ENCODE measurements at places on chromosomes 6 and 20.

- DNase-seq = no peak
These were observed 183.4 kb downstream of the ANKRD60 start for GRCh38 chr20:58044931-58045555.

GRCh38 chr20:57585466-57586213 is 24.7 kb downstream of the PCK1 start:
- no peak for DNase-seq

DNA sequence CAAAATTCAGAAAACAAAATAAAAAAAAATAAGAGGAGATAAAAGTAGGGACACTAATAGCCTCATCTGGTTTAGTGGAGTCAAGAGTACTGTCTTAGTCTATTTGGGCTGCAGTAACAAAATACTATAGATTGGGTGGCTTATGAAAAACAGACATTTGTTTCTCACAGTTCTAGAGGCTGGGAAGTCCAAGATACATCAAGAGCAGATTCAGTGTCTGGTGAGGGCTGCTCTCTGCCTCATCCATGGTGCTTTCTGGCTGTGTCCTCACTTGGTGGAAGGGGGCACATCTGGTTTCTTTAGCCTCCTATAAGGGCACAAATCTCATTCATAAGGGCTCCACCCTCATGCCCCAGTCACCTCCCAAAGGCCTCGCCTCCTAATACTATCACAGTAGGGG is 26.0 kb downstream of the NRSN1 start:
- DNase-seq = no peak

DNA sequence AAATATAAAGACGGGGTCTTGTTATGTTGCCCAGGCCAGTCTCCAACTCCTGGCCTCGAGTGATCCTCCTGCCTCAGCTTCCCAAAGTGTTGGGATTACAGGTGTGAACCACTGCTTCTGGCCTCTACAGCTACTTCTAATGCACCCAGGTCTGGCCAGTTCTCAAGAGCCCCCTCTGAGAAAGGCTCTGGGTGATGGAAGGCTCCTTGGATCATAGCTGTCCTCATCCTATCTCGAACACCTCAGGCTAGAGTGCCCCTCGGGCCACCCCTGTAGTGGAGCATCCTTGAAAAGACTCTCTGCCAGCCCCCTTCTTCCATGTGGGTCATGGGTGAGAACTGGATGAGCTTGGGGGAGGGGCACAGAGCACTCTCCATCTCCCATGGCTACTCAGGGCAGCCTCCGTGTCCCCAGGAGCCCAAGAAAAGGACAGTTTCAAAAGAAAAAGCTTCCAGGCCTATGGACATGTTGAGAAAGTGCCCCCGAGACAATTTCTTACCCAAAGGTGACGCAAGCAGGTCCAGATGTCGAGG is 714 bp upstream of the MYLK2 start:
- DNase-seq = no peak

GRCh38 chr6:85594197-85594930 is 706 bp upstream of the SNX14 start:
- no peak for DNase-seq

GRCh38 chr6:37279366-37280134 is 21.6 kb upstream of the TMEM217 start:
- DNase-seq = no peak

DNA sequence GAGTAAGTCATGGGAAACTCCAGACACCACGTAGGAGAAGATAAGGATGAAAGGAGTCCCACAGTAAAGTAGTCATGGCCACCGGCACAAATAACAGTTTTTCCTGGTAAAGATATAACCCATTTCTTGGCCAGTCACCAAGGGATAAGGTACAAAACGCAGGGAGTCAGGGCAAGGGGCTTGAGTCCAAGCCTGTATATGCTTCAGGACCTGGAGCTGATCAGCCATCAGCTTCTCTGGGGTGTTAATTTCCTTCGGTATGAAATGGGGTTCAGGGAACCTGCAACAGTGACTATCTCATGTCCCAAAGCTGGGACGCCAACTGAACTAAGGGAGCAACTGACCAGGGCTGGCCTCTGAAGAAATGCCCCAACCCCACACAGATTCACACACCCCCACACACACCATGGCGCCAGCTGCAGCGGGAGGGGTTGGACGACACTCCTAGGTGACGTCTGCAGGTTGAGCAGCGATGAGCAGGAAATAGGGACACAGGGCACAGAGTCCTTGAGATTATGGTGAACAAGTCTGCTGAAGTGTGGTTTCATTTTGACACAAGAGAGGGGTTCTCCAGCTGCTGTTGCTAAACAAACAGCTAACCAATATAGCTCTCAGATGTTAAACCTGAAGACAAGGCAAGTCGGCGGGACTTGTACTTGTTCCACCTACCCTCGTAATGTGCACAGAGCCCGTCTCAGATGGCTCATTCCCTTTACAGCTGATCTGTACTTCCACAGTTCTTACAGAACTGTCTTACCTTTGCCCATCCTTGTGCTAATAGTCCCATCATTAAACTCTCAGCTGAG is 7.4 kb upstream of the ADTRP start:
- DNase-seq = no peak

- DNase-seq = no peak
These were observed 32.9 kb upstream of the TCF21 start for GRCh38 chr6:133855991-133856370.

GRCh38 chr20:37421988-37422387 is 76.0 kb downstream of the SRC start:
- DNase-seq = no peak

DNA sequence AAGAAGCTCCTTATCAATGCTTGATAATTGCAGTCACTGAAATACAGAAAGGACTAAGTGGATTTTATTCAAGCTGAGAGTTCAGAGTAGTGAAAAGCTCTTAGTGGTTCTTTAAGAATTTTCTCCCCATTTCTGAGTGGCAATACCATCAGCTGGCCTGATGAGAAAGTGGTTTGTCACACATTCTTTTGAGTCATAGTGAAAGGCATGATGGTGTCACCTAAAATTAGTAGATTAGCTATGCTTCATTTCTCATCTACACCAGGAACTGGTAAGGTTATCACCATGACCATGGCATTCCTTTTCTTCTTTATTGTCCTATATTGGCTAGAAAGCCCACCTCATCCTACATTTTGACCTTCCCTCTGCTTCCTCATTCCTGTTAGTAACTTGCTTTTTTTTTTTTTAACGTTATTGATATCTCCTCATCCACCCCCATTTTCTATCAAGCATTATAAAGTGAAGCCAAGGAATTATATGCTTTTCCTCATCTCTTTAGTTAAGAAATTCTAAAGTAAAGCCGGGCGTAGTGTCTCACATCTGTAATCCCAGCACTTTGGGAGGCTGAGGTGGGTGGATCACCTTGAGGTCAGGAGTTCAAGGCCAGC is 67.4 kb upstream of the LOC128125822 start:
- DNase-seq = no peak

- no peak for DNase-seq
These were observed 18.5 kb downstream of the GGTLC1 start for GRCh38 chr20:23970049-23970448.

- no peak for DNase-seq
These were observed 556.0 kb upstream of the JAG1 start for GRCh38 chr20:11229772-11230171.

DNA sequence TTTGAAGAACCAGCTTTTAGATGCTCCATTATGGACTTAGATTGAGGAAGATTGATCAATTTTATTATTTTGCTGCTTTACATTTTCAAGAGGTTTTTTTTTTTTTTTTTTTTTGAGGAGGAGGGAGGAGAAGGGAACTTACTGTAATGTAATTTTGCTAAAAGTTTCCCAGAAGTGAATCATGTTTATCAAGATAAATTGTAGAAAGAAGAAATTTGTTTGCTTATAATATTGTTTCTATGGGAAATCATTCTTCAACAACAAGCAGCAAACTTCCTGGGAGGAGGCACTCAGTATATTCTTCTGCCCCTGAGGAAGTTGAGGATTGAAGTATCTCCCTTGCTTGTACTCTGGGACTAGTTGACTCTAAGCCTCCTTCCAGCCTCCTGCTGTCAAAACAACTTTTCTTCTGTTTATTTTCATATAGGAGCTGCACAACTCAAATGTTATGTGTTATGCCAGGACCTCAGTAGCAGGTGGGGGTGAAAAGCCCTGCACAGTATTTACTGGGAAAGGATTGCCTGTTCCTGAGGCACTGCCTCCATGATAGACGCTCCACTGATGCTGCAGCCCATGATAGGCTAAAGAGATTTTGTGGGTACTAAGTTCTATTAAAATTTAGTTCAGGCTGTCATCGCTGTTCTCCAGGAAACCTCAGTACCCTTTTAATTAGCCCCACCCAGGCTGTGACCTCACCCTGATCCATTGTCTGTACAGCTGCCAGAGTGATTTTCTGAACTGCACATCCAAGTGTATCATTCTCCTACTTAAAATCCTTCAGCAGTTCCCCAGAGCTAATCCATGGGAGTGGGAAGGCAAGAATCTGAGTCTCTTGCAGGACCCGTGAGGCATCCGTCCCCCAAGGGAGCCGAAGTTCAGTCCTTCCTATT is 51.9 kb downstream of the CARMIL1 start:
- DNase-seq = no peak

DNA sequence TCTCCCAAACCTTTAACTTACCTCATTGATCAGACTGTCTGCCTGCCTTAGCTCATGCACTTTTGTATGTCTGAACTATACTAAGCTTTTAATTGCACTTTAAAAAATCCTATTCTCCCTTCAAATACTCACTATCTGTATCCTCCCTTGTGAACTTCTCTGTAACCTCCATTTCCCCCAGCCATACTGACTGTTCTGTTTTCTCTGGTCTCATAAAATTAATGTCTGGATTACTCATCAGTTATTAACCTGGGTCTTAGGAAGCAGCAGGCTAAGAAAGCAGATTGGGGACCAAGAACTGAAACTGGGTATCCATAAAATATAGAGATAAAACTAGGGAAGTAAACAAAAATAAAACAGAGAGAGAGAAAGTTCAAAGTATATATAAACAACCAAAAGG is 469.3 kb upstream of the MAN1A1 start:
- DNase-seq = no peak
